ENCODE measurements at places on chromosomes 11 and 22.
A peak's percentile ranks its signal among the peaks of the same experiment; 100 is the strongest.

DNA sequence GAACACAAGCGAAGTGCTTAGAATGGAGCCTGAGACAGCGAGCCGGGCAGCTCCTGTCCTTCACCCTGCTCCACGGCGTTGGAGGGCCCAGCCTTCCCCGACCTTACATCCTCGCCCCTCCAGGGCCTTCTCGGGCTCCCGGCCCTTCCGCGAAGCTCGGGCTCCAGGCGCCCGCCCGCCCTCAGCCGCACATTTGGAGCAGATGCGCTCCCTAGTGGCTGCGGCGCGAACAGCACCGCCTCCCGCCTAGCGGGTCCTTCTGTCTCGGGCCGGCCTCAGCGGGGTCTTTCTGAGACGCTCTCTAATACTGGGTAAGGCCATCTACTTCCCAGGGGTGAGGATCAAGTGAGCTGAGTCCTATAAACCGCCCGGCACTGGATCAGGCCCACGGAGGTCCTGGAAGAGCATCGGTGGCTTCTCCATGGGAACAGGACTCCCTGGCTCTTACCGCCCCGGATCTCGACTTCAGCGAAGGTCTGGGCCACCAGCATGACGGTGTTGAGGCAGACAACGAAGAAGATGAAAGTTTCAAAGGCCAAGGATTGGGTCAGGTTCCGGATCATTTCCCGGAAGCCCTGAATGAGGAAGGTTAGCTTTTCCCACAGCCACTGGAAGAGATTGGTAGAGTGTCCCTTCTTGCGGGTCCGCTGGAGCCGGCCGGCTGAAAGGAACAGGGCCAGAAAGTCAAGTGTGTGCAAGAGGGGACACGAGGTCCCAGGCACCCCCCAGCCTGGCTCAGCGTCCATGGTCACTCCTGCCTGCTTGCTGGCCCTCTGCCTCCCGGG is 3.7 kb downstream of the CATSPER1 start:
- DNase-seq = peak; percentile 38

GRCh38 chr11:35681163-35681767 is 18.7 kb downstream of the TRIM44 start:
- DNase-seq = no peak

GRCh38 chr11:2793701-2794045 is 91.9 kb downstream of the CDKN1C start:
- no peak for DNase-seq

DNA sequence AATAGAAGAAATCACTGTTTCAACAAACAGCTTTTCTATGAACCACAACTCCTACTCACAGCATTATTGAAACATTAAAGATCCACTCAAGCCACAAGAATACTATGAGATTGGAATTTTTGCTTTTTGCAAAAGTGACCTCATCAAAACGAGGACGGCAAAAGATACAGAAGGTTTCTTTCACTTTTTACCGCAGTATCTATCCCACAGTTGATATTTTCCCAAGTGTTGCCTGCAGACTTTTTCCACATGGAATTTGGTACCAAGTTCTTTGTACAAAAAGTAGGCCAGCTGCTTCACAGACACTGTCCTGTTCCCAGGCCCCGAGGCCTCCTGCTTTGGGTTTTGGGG is 204.0 kb downstream of the TBC1D22A start:
- no peak for DNase-seq

GRCh38 chr11:2270322-2271076 is at the start of gene ASCL2:
TSS of gene ASCL2 (minus strand) at chr11:2270588. CDS start at chr11:2270332, 256 bp downstream.
- no peak for DNase-seq

DNA sequence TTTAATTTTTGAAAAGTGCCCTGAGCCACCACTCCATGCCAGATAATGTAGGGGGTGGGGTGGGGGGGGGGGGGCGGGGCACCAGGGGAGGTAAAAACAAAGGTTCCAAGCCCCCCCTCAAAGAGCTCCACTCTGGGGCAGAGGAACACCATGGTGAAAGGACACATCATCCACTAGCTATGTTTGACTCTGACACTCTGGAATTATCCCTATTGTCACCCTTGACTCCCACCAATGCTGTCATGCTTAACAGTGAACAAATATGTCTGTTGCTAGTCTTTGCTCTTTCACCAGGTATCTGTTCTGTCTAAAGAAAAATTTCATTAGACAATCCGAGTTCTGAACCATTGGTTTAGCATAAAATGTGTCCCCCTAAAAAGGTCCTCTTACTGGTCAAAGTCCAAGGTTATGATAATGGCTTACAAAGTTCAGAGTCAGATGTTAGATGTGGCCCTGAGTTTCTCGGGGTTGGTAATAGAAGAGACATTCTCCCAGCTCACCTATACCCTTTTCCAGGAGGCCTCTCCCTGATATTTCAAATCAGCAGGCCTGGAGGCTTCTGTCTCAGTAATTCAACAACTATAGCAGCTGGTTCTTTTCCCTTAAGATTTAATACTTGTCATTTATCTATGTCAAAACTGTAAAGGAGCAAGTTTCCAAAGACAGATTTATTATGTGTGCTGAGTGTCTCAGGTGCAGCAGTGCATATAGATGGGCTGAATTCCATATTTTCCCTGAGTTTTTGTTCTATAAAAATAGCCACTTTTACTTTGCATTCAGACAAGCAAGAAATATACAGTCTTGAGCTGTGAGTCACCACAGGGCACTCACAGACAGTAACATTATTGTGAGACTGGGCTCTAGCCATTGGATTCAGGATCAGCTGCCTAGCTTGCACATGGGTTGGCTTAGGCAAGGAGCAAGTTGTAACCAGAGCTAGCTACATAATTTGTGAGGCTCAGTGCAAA is 174.1 kb downstream of the CSNK2A3 start:
- no peak for DNase-seq

GRCh38 chr11:67317888-67318555 is 14.7 kb downstream of the SSH3 start:
- no peak for DNase-seq

DNA sequence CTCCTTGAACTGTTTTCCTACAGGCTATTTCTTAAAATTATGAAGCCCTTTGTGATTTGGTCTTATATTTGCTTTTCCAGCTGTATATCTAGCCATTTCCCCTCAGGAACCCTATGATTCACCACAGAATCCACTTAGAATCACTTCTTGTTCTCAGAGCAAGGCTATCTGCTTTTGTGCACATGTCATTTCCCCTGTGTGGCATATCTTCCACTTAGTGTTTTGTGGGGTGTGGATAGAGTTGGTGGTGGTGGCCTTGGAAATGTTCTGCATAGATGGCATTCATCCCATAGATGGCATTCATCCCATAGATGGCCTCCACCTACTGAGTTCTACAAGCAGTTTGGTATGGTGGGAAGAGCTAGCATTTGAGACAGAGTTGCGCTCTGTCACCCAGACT is 44.7 kb downstream of the SWAP70 start:
- no peak for DNase-seq

DNA sequence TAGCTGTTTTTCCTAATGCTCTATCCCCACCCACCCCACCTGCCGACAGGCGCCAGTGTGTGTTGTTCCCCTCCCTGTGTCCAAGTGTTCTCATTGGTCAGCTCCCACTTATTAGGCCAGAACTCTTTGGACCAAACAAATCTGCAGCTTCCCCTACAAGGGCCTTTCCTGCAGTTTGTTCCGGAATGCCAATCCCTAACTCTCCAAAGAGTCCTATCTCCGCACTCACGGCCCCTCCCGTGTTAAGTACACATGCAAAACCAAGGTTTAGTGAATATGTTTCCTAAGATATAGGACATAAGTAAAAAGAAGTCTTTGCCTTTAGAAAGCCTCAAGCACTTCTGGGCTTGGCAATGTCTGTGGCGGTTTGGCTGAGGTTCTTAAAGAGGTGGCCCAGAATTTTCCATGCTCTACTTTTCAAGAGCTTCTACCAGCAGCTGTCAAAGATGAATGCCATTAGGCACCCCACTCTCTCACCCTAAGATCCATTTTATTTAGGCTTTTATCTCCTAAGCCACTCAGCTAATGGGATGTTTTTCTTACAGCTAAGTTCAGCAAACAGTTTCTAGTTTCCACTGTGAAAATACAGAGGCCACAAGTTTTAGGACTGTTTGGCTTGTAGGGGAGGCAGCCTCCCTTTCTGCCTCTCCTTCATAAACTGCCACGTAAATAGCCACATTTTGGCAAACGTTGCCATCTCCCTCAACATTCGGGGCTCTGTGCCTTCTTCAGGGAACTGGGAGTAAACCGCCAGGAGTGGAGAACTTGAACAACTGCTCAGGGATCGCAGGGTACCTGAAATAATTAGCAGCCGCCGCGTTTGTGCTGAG is 1.6 kb downstream of the CD59 start:
- DNase-seq = no peak

DNA sequence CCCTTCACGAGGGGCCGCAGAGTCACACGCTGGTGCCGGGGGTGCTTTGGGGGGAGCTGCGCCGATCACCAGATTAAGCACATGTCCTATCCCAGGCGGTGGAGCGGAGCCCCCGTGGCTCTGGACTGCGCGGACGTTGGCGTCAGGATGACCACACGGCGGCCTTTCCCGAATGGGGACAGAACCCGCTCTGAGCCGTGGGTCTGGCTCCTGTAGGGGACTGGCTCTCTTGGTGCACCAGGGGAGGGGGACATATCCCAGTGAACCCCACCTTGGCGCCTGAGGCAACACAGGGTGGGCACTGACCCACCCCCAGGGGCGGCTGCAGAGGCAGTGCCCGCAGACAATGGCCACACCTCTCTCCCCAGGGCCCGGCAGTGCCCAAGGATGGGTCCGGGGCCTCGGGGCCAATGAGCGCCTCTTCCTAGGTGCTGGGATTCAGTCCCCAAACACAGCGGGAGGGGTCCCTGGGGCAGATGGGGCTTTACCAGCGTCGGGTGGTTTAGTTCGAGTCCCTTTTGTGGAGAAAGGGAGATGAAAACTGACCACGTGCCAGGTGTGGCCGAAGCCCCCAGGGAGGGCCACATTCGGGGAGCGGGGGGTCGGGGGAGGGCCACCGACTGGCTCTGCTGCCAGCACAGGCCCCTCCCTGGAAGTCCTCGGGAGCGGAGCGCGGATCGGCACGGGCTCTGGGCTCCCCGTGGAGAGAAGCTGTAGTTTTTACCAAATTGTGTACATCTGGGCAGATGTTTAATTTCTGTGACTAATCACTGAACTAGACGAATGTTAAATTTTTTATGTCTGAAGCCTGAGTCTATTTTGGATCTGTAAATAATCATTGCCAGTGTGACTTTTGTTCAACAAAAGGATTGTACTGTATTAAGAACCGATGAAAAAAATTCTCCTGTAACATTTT is 58.9 kb downstream of the GRAMD4 start:
- no peak for DNase-seq

Data from SHP77 treated with DMSO at 0.1 percent for 48 hours (cell line).